ENCODE measurements at places on chromosomes 4 and X.

- no peak for DNase-seq
These were observed 99.8 kb downstream of the PJA1 start for GRCh38 chrX:69065451-69065850.

DNA sequence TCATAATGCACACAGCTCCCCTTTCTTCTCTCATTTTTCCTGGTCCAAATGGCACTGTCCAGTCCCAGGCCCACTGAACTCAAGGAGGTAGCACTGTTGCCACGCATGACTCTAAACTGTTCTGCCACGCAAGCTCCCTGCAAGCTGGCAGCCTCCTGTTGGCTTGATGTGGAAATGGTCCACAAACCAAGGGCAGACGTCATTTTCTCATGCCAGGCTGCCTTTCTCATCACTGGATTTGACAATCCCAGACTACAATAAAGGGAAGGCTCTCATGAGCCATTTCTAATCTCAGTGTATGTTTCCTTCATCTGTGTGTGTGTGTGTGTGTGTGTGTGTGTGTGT is 22.4 kb downstream of the OTOP1 start:
- DNase-seq = no peak

DNA sequence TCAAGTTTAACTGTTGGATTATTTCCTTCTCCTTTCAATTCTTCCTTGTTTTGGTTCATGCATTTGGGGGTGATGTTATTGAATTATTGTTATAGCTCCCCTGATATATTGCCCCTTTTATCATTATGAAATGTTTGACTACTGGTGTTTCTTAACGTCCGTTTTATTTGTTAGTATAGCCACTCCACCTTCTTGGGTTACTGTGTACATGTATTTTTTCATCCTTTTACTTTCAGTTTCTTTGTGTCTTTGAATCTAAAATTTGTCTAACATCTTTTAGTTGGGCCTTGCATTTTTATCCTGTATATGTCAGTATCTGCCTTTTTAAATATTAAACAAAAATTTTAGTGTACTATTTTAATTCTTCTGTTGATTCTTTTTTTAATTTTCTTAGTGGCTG is 88.7 kb downstream of the TNIP2 start:
- no peak for DNase-seq

DNA sequence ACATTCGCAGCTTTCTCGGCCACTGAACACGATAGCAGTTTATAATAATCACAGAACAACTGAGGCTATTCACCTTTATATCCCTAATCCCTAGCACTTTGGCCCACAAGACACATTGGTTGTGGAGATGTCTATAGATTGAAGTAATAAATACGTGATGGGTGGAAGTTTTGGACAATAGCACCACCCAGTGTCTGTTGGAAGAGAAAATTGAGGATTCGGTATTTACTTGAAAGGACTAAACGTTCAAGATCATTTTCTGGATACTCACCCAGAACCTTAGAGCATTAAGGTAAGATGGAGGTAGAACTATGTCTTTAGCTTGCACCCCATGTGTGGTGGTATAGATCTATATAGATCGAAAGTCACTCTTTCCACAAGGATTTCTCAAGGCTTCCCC is 787 bp upstream of the TMSB15A start:
- no peak for DNase-seq

DNA sequence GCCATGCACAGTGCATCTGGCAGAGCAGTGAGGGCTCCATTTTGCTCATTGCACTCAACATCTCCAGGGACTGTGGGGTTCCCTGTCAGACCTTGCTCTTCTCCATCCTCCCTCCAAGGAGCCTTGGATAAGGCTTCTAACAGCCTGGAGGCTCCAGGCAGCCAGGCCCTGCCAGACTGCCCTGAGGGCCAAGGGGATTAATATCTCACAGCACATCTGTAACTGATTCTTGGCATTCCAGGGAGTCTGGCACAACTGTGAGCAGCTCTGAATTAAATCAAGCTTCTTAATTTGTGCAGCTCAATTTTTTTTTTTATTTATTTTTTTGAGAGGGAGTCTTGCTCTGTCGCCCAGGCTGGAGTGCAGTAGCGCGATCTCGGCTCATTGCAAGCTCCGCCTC is 224.5 kb upstream of the PGRMC2 start:
- DNase-seq = no peak

- no peak for DNase-seq
These were observed 39.9 kb downstream of the PSAPL1 start for GRCh38 chr4:7394681-7395451.

DNA sequence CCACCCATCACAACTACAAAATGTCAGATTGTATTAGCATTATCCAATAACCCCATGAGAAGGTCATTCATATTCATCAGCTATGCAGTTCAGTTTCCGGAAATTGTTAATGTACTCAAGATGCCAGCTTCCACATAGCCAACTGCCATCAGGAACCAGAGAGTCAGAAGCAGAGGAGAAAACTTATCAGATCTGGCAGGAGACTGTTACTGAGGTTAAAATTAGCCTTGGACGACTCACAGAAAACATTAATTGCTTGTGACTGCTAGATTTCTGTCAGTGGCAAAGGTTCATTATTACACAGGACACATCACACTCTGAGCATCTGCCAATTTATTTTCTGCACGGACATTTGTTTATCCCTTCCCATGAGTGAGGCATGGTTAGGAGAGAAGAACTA is 352.8 kb downstream of the DHRSX start:
- no peak for DNase-seq

DNA sequence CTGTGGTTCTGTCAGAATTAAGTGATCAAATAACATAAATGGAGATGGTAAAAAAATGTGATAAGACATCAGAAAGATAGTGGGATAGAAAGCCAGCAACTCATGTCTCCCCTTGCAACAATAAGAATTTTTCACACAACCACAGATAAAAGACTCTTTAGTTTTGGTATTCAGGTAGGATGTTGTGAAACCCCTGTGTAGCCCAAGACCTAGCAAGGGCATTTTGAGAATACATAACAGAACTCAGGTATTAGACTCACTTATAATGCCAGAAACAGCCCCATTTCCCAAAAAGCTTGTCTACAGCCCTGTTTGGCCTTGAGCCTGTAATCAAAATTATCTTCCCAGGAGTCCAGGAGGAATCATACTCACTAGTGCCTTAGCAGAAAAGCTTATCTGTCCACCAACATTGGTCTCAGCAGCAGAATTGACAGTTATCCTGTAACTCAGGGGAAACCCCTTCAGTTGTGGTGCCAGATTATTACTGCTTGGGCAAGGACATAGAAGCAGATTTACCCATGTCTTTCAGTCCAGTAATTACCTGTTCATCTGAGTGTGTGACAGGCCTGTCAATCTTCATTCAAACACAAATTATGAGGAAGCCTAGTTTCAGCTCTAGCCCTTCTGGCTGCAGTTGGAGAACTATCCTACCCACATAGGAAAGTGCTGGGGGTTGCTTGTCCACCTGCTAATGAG is 41.0 kb upstream of the UGT2B17 start:
- no peak for DNase-seq

GRCh38 chr4:673349-674091 is 556 bp downstream of the ATP5ME start:
- no peak for DNase-seq

- no peak for DNase-seq
These were observed 35.8 kb downstream of the SPANXD start for GRCh38 chrX:141662781-141663180.

DNA sequence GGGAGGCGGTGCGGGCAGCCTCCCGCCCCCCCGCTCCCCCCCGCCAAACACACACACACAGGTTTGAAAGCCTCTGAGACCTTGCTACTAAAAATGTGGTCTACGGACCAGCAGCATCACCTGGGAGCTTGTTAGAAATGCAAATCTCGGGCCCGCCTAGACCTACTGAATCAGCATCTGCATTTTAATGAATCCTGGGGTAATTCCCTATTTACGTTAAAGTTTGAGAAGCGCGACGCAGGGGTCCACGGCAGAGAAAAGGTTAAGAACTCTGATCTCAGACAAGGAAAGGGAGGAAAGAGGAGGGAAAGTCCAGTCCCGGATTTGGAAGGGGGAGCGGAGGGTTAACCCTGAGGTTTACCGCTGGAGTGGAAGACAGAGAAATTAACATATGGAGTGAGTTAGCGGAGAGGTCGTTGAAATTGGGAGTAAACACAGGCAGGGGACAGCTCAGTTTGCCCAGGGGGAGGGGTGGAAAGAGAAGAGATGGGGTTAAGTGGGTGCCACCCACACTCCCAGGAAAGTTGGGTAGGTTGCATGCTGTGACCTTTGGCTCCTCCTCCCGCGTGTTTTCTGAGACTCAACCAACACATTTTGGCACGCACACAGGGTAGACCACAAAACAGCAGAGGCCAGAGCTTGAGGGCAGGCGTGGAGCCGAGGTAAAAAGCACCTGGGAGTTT is 483.6 kb downstream of the BCOR start:
- DNase-seq = peak; percentile 40

DNA sequence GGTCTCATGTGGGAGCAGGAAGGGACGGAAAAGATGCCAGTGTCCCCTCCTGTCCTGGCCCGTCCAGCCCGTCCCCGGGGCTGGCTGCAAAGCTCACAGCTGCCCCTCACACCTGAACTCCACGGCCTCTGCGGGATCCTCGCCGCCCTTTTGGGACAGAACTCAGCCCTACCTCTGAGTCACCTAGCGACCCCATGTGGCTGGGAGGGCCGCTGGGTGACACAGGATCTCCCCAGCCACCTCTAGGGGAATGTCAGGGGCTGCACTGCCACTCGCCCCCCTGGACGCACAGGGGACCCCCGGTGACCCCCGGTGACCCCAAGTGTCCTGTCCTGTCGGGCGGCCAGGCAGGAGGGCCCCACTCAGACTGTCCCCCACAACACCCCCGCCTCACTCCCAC is 748 bp downstream of the FAM9B start:
- DNase-seq = no peak

- DNase-seq = no peak
These were observed 66.8 kb downstream of the SOWAHB start for GRCh38 chr4:76830964-76831703.

DNA sequence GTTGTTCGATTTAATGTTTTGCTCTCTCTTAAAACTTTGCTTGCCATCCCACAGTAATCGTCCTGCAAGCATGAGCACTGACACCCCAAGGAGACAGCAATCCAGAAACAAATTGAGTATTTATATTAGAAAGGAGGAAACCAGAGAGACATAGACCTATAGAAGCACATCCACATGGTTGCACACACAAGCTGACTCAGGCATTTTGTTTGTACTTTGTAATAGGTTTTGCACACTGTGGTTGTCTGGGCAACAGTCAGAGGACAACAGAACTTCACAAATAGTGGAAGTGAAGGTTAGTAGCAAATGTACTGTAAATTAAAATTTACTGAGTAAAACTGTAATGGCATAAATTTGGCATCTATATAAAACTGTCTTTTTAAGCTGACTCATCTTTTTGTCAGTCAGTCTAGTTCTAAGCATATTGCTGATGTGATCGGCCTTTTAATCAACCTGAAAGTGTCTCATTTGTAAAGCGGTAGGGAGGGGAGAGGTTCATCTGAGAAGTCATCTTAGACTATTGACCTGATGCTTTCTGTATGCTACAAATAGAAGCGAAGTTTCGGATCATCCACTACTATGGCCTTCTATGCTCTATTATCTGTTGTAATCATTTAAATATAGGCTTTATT is 1624.7 kb downstream of the ARAP2 start:
- DNase-seq = no peak

DNA sequence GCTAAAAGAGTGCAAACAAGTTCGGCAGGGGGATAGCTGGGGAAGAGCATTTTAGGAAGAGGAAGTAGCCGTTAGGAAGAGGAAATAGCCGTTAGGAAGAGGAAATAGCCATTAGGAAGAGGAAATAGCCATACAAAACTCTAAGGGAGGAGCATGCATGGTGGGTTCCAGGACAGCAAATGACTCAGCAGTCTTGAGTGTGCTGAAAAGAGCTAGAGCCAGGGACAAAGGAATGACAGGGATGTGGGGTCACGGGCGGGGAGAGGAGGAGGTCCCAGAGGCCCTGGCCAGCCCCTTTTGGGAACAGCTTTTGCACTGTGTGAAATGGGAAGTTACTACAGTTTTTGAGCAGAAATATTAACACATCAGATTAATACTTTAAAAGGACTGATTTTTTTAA is 882.6 kb downstream of the TRIML1 start:
- DNase-seq = no peak

- no peak for DNase-seq
These were observed 27.5 kb upstream of the CXCL13 start for GRCh38 chr4:77578145-77578544.

- DNase-seq = no peak
These were observed 66.9 kb upstream of the ADRA2C start for GRCh38 chr4:3699261-3699660.

GRCh38 chr4:187811591-187811990 is 184.0 kb upstream of the ZFP42 start:
- DNase-seq = no peak

GRCh38 chrX:136839196-136839595 is 41.3 kb downstream of the RBMX start:
- no peak for DNase-seq

GRCh38 chr4:128596115-128596514 is 213.4 kb upstream of the JADE1 start:
- DNase-seq = no peak

- no peak for DNase-seq
These were observed 3.8 kb upstream of the CENPC start for GRCh38 chr4:67549123-67549522.

GRCh38 chrX:123884809-123885408 is 25.1 kb downstream of the XIAP start:
- DNase-seq = no peak

DNA sequence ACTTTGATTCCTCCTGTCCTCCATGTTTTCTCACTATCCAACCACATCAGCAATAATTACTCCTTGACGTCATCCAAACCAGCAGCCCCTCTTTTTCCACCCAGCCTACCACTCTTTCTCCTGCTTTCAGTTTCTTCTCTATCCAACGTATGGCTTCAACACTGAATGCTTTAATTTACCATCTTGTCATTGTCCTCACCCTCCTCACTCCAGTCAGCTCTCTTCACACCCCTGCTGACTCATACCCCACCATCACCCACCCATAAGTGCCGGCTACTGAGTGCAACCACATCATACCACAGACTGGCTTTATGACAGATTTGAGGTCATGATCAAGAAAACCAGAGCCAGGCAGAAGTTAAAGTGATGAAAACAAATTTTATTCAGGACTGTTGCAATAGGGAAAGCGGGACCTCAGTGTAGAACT is 9.8 kb upstream of the ANXA5 start:
- DNase-seq = peak; percentile 9

- DNase-seq = no peak
These were observed 5.0 kb upstream of the SHROOM4 start for GRCh38 chrX:50818986-50819385.

DNA sequence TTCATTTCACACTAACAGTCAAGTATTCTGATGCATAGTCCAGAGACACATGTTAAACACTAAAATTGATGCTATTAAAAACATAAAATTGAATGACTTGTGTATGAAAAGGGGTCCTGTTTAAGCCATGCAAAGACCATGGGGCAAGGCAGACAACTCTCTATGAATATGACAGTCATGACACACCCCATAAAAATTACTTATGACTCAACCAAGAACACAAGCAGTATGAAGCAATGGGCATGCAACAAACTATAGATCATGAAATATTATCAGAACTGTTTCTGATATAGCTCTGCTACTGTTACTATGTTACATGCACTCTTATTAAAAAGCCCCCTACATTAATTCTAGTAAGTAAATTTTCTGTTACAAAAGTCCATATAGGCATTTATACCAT is 57.5 kb upstream of the ZCCHC13 start:
- no peak for DNase-seq

All from activated T-helper 1 cell treated with anti-CD3 and anti-CD28 coated beads, Interleukin-2, amount 50 U/mL, for 16 hours (primary cell).